Activated naive CD4-positive, alpha-beta T cell treated with Interleukin-2 at 50 U/mL for 16 hours (primary cell): ENCODE measurements at places on chromosomes 7 and 10.

- no peak for DNase-seq
These were observed 22.6 kb upstream of the CPN1 start for GRCh38 chr10:100104300-100104699.

GRCh38 chr7:49229246-49229645, 304.9 kb downstream of the CDC14C start:
- no peak for DNase-seq

DNA sequence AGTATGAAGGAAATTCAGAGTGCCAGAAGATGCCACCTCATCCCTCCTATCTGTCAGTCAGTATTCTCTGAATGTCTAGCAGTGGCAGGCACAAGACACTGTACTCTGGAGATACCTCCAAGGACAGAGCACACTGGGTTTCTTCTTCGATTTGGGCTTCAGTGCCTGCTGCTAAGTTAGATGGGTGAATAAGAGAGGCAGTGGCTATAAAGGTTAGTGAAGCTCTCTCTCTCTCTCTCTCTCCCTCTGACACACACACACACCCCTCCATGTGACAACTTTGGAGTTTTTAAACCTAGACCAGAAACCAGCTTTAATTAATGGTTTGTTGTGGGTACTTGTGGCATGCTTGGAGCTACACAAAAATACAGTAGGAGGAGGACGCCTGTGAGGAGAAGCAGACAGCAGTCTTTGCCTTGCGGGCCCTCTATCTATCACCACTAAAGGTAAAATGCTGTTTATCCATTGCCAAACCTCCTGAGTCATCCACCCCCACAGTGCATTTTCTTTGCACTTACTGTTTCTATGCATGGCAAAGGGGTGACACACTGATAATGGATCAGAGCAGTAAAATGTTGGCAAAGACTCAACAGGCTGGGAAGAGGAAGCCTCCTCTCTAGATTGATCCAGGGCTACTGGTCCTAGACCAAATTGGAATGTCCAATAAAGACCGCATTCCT, 102.5 kb downstream of the TRIL start:
- no peak for DNase-seq

GRCh38 chr7:138538518-138538917, 78.5 kb downstream of the TRIM24 start:
- no peak for DNase-seq

- no peak for DNase-seq
These were observed 13.4 kb upstream of the DENND2A start for GRCh38 chr7:140654109-140654387.
